ENCODE measurements at places on chromosomes 7 and 10.

DNA sequence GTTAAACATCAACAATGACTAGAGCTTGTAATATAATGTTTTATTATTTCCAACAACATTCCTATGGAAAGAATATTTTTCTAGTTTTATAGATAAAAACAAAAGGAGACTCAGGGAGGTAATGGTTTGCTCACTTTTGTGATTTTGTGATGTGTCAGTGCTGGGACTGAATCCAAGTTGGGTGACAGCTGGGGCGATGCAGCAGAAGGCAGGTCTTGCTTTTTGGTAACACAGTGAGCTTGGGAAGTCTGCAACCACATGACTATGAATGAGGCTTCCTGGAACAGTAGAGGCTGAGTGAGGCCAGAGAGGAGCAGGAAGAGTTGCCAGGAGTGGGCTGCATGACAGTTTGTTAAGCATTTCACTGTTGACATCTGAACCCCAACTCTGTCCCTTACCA lies 4.9 kb upstream of the YKT6 start:
- no peak overlapping the region for H3K27ac ChIP-seq
- no peak for DNase-seq
- no peaks in the 10 kb centered on the region for H3K4me1 ChIP-seq
- H3K27me3 ChIP-seq: peaks cover 3% of the 10 kb centered on the region
- H3K4me3 ChIP-seq: no peak overlapping the region

GRCh38 chr7:149586646-149587645 lies 89.3 kb upstream of the ZNF746 start:
- no peaks in the 10 kb centered on the region for H3K27me3 ChIP-seq
- no peak overlapping the region for H3K4me3 ChIP-seq
- no peak for DNase-seq
- H3K4me1 ChIP-seq: no peaks in the 10 kb centered on the region

GRCh38 chr7:46153951-46154787 lies 233.1 kb upstream of the IGFBP3 start:
- no peaks in the 10 kb centered on the region for H3K4me1 ChIP-seq
- no peak overlapping the region for H3K4me3 ChIP-seq
- no peak overlapping the region for H3K27ac ChIP-seq

DNA sequence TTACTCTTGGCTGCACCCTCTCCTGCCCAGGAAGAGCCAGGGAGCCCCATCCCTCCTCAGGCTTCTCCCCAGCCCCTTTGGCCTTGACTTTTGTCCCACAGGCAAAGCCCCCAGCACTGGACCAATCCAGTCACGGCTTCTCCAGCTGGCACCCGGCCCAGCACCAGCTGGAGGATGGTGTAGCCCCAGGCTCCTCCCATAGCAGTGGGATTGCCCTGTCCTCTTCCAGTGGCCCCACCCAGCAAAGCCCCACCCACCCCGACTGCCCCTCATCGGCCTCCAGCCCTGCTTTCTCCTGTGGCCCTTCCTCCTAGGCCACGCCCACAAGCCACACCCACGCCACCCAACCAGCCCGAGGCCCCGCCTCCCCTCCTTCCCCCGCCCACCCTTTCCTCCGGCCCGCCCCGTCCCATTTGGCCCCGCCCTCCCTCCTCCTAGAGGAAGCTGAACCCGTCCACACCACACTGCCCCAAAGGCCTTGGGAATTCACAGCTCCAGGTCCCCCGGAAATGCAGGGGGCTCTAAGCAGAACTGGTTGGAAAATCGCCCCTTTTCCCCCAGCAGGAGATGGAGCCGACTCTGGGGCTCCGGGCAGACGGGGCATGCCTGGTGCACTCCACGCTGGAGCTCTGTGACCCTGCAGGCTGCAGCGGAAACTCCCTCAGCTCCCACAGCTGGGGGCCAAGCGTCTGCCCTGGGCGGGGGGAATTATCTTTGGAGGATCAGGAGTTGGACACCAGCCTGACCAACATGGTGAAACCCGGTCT lies 25.2 kb downstream of the GET4 start:
- no peaks in the 10 kb centered on the region for H3K27me3 ChIP-seq
- H3K36me3 ChIP-seq: peaks cover 30% of the 10 kb centered on the region
- no peak overlapping the region for H3K27ac ChIP-seq
- no peak for DNase-seq
- no peaks in the 10 kb centered on the region for H3K4me1 ChIP-seq
- no peak overlapping the region for H3K4me3 ChIP-seq

DNA sequence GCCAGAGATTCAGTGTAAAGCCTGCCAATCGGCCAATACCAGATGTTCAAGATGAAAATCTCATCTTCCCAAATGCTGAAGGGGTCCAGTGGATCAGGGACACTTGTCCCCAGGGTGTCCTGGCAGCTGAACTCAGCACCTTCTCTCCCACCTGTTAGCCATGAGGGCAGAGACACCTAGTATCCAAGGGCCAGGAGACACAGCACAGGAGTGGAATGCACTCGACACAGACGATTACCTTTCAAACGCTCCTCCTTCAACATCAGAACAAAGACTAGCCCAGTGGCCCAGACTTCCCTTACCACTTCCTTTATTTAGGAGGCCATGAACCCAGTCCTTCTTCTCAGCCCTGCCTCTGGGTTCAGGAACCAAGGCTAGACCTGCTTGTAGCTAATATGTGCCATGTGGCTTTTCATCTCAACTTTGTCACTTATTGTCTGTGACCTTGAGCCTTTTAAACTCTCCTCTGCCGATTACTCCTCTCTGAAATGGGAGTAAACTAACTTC lies 180.3 kb upstream of the PLXNA4 start:
- H3K4me1 ChIP-seq: no peaks in the 10 kb centered on the region
- no peaks in the 10 kb centered on the region for H3K27me3 ChIP-seq
- no peak overlapping the region for H3K27ac ChIP-seq
- no peak overlapping the region for H3K4me3 ChIP-seq
- DNase-seq: no peak

GRCh38 chr7:135180122-135180521 lies 9.6 kb upstream of the CYREN start:
- peaks cover 24% of the 10 kb centered on the region for H3K36me3 ChIP-seq
- DNase-seq: no peak
- H3K27ac ChIP-seq: no peak overlapping the region
- no peaks in the 10 kb centered on the region for H3K27me3 ChIP-seq
- no peak overlapping the region for H3K4me3 ChIP-seq

GRCh38 chr7:30800785-30801252 lies 29.6 kb downstream of the MINDY4 start:
- no peaks in the 10 kb centered on the region for H3K27me3 ChIP-seq
- no peak overlapping the region for H3K27ac ChIP-seq
- DNase-seq: peak; percentile 46
- no peaks in the 10 kb centered on the region for H3K36me3 ChIP-seq

DNA sequence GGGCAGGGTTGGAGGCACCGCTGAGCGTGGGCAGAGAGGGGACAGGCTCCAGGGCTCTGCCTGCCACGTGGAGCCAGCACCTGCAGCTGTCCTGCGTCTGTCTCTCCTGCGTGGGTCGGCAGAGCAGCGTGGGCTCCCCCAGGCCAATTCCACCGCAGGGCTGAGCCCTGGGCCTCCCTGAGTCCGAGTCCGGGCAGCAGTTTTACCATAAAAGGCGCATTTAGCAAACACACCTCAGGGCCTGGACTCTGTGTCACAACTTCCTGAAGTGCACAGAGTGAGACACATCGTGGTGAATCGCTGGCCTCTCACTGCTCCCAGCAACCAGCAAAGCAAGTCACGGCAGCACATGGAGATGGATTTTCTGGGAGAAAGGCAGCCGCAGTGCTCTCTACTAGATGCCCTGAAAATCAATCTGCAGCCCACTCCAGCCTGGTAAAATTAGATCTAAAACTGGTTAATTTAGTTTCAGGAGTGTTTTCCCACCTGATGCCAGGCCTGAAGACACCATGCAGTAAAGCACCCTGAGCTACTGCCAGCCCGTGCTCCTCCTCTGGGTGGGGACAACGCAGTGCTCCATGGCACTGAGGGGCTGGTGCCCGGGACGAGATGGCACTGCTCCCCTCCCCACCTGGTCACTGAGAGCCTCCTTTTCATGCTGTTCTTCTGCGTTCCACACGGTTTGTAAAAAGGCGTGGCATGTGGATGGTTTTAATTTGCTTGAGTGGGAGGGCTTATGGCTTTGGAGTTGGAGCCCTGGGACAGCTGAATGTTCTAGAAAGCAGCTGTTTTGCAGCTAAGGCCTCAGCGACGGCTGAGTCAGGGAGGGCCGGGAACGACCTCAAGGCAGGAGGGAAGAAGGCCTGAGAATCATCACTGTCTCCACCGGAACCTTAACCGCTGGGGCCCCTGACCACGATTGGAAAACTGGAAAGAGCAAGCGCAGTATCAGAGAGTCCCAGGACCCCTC lies 336.9 kb downstream of the ADARB2 start:
- no peaks in the 10 kb centered on the region for H3K4me1 ChIP-seq
- no peak overlapping the region for H3K4me3 ChIP-seq
- no peak overlapping the region for H3K27ac ChIP-seq
- H3K27me3 ChIP-seq: no peaks in the 10 kb centered on the region

DNA sequence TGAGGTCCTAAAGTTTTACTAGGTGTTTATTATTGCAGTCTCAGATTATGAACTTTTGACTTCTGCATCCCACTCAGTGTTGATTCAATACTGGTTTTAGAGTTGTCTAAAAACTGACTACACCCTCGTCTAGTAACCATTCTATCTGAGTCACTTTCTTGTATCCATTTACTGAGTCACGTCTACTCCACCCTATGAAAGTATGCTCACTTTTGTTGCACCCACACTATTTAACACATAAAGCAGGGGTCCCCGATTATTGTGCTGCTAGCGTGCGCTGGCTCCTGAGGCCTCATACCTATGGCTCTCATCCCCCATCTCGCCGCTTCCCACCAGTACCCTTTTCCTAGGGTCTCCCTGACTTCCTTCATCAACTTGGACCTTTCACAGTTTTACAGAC lies 2.0 kb downstream of the SAMD9 start:
- DNase-seq: no peak
- H3K27ac ChIP-seq: no peak overlapping the region
- peaks cover 20% of the 10 kb centered on the region for H3K4me1 ChIP-seq
- H3K36me3 ChIP-seq: no peaks in the 10 kb centered on the region
- H3K27me3 ChIP-seq: no peaks in the 10 kb centered on the region
- peak overlapping the region; percentile 52 for H3K4me3 ChIP-seq

DNA sequence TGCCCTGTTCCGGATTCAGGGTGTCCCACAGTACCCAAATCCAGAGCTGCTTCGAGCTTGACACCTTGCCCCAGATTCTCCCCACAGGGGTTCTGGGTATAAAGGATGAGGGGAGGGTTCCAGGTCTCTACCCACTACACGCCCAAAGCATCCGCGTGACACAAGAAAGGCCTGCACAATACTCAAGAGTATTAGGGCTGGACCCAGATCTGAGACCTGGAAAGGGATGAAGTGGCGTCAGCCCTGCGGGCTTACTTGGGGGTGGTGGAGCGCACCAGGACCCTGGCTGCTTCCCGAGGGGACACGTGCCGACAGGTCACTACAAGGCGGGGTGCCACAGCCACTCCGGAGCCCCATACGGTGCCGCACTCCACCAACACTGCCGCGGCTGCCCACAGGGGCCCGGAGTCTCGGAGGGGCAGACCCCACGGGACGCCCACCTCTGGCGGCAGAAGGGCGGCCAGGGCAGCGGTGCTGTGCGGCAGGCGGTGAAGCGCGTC lies 1.3 kb downstream of the TYSND1 start:
- peaks cover 22% of the 10 kb centered on the region for H3K4me1 ChIP-seq
- H3K27me3 ChIP-seq: no peaks in the 10 kb centered on the region
- H3K27ac ChIP-seq: peak overlapping the region; percentile 80
- H3K4me3 ChIP-seq: peak overlapping the region; percentile 79

Data from naive thymus-derived CD4-positive, alpha-beta T cell (primary cell).